Left lobe of liver (tissue), 2 donors: ENCODE measurements at places on chromosomes 4 and X. TPM values are rescaled to one million over a fixed set of nuclear protein-coding genes. Genes with fewer than 3 reads are reported as not detected.

OR13H1 gene
- not detected for total RNA-seq

PRKG2 gene
- total RNA-seq: not detected

PF4V1 gene
- total RNA-seq: not detected

NWD2 gene
- not detected for total RNA-seq

TDO2 gene
- total RNA-seq: 520 TPM

RXFP1 gene
- 1.1 TPM for total RNA-seq

ABCG2 gene
- 7.2 TPM for total RNA-seq

UGT2B17 gene
- 9.8 TPM for total RNA-seq

GRCh38 chr4:143362349-143363046 is 25.8 kb downstream of the GAB1 start:
- DNase-seq: no peak

DNA sequence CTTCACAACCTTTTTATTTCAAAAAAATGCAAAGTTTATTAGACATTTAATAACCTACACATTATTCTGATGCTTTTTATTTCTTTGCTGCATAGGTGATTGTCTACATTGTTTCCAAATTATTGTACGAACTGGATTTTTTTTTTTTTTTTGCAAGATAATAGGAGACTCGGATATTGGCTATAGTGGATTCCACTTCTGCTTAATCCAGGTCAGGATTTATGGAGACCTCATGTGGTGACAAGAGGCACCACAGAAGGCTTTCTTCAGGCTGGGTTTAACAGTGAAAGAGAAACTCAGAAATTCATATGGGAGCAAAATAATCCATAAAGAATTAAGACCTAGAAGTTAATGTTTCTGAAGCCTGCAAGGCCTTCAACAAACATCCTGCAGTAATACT is 2.4 kb upstream of the SLIT2 start:
- no peak for DNase-seq

DNA sequence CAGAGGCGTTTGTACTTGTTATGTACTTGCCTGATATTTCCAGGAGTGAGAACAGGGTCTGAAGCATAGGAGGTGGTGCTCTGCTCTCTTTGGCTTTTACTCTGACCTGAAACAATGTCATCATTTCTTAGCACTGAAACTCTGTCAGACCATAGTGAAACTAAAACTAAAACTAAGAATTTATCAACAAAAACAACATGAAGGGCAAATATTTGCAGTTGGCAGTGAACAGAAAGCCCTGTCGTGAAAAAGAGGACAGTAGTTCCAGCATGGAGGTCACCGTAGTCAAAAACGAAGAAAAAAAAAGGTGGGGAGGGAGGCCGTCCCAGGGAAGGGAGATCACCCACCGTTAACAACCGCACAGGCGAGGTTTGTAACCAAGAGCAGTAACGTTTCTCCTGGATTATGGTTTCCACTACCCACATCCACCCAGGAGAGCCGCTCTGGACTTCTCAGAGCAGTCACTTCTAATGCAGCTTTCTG is 97.5 kb downstream of the ANK2 start:
- peak; percentile 52 for DNase-seq

DNA sequence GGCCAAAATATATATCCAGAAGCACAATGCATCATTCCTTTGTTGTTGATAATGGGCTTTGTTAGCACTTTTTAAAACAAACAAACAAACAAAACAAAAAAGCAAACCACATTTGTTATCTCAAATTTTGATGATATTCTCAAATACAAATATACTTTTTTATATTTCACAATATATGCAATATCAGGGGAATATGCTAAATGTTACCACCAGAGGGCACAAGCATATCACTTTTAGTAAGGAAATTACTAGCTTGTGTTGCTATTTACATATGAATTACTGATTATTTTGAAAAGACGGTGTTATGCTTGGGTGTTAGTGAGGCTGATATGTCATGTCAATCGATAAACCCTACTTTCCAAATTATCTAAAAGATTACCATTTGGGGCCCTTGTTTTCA is 29.1 kb downstream of the RIPPLY1 start:
- no peak for DNase-seq

DNA sequence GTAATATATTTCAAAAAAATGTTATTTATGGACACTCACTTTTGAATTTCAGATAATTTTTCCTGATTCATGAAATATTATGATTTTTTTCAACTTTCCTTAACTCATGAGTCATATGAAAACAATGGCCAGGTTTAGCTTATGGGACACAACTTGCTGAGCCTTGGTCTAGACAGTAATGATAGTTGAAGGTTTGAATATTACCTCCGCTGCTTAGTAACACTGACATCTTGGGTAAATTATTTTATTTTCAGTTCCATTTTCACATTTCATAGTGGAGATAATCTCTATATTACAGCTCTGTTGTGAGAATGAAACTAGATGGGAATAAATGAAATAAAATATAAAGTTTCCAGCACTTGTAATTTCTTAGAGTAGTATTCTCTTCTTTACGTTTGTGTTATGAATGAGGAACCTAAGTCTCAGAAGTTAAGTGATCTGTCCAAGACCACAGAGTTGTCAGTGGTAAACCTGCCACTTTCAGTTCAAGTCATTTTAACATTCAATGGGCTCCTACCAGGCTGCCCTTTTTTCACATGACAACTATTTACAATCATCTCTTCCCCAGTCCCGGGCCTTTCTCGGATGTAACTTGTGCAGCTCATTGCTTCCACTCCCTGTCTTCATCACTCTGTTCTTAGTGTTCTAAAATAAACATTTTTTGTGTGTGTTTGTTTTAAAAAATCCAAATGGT is 46.8 kb upstream of the GC start:
- no peak for DNase-seq

GRCh38 chr4:173517781-173518424 is 12.1 kb downstream of the HAND2 start:
- no peak for DNase-seq

- DNase-seq: no peak
Measured at GRCh38 chr4:6445403-6446129, 26.8 kb downstream of the PPP2R2C start.

GRCh38 chrX:39439906-39440798 is 638.9 kb downstream of the MID1IP1 start:
- DNase-seq: no peak

- DNase-seq: no peak
Measured at GRCh38 chr4:37659696-37660095, 26.5 kb downstream of the RELL1 start.

GRCh38 chrX:69148946-69149345 is 16.3 kb downstream of the PJA1 start:
- no peak for DNase-seq
